Left lung (tissue), 14 donors: ENCODE measurements at places on chromosomes 6 and 20.

DNA sequence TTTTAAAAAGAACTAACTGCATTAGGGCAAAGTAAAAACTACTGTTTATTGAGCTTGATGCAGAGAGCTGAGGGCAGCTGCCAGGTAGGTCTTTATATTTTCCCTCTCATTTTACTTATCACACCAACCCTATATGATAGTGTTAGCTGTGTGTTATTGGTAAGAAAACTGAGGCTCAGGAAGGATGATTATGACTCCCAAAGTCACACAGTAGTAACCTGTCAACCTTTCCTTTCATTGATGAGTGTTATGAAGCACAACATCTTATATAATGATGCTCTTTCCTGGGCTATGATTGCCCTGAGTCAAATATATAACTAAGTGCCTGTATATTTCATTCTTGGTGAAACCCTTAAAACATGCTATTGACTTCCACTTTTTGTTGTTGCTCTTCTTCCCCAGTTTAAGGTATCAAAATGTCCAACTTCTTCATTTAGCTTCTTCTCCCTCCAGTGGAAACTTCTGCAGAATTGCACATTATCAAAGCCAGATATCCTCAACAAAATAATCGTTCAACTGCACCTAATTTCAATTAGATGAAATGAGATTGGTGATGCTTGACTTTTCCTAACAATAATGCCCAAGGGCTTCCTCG is 8.1 kb downstream of the GFOD1 start:
- no peak for DNase-seq

DNA sequence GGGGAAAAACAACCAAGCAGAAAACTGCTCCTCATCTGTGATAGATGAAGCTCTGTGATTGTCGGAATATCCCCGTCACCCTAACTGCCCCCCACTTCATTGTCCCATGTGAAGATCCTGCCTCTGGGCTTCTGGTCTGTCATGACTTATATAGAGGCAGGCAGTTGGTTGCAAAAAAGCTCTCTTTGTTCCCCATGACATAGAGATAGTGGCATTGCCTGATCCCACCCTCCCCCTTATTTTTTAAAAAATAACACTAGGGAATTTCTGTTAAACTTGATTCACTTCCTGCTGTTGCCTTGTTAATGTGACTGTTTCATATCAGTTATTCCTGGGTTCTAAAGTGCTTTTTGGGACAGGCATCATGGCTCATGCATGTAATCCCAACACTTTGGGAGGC is 203.1 kb downstream of the JARID2 start:
- no peak for DNase-seq

- no peak for DNase-seq
These were observed 4.4 kb downstream of the EFHC1 start for GRCh38 chr6:52424513-52424912.

- no peak for DNase-seq
These were observed 5.7 kb downstream of the PACRG start for GRCh38 chr6:162733489-162733888.

DNA sequence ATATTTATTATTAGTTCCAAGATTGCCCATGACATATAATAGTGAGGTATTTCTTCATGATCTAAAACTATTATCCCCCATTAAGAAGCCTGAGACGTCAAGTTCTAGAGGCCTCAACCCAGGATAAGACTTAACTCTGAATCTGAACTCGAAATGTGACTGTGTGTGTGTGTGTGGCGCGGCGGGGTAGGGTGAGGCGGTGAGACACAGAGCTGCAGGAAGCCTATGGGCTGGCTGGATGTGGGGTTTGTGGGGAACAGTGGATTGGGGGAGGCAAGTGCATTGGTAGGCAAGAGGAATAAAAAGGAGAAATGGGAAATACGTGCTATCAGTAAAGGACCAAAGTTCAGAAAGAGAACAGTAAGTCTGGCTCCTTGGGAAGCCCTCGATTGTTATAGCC is 66.5 kb upstream of the RNF146 start:
- DNase-seq: no peak

GRCh38 chr20:58965270-58966064 is 15.6 kb upstream of the NELFCD start:
- no peak for DNase-seq
